Caki2 (cell line): ENCODE measurements at places on chromosomes 7 and 10. TPM values are rescaled to one million over a fixed set of nuclear protein-coding genes. Genes with fewer than 3 reads are reported as not detected.

CTAGE15 gene
- not detected in 2 replicates for total RNA-seq

MPLKIP gene
- total RNA-seq, result 50.9 and 51.6 TPM in 2 replicates

P4HA1 gene
- total RNA-seq, result 102 and 110 TPM in 2 replicates

DRGX gene
- not detected in 2 replicates for total RNA-seq

ASZ1 gene
- total RNA-seq, result not detected in 2 replicates

CABCOCO1 gene
- total RNA-seq, result 0.24 and 1.6 TPM in 2 replicates

ECHDC3 gene
- total RNA-seq, result 29.5 and 36.8 TPM in 2 replicates

ATAD1 gene
- 22.6 and 37.7 TPM in 2 replicates for total RNA-seq

LRMDA gene
- 18.7 and 20.3 TPM in 2 replicates for total RNA-seq

FOXI2 gene
- not detected in 2 replicates for total RNA-seq

ACTR3C gene
- 3.7 and 23.0 TPM in 2 replicates for total RNA-seq

MYH16 gene
- 0.09 and 0.24 TPM in 2 replicates for total RNA-seq

TMEM120A gene
- total RNA-seq, result 28.8 and 36.5 TPM in 2 replicates

HOXA13 gene
- total RNA-seq, result 0.70 and 1.2 TPM in 2 replicates

OSBPL3 gene
- 6.3 and 30.3 TPM in 2 replicates for total RNA-seq

ADGRA1 gene
- total RNA-seq, result not detected in 2 replicates

RELN gene
- total RNA-seq, result 5.7 and 17.8 TPM in 2 replicates

EN2 gene
- total RNA-seq, result 1.3 and 6.7 TPM in 2 replicates

SPDYE6 gene
- not detected in 2 replicates for total RNA-seq

NPY gene
- not detected in 2 replicates for total RNA-seq

MRPS33 gene
- total RNA-seq, result 60.0 and 72.5 TPM in 2 replicates
